ENCODE measurements at places on chromosomes 5 and 9.
A peak's percentile ranks its signal among the peaks of the same experiment; 100 is the strongest.

GRCh38 chr5:56026863-56027300, 32.1 kb upstream of the IL6ST start:
- DNase-seq = no peak

DNA sequence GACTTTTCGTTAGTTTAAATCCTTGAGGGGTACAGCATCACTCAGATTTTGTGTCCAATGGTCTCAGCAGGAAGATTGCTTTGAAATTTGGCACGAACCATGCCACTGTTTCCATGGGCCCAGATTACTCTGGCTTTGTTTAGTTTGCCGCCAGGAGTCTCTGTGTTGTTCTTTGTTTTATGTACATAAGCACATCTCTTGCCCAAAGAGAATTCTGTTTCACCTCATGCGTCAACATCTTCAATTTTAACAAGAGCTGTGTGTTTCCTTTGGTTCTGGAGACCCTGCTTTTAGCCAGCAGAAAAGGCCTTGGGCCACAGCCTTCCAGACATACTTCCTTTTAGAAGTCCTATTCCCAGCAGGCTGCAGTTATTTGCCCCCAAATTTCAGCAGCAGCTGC, 62.4 kb downstream of the TNPO1 start:
- no peak for DNase-seq

GRCh38 chr5:159978358-159978757, 30.6 kb upstream of the TTC1 start:
- DNase-seq = no peak

DNA sequence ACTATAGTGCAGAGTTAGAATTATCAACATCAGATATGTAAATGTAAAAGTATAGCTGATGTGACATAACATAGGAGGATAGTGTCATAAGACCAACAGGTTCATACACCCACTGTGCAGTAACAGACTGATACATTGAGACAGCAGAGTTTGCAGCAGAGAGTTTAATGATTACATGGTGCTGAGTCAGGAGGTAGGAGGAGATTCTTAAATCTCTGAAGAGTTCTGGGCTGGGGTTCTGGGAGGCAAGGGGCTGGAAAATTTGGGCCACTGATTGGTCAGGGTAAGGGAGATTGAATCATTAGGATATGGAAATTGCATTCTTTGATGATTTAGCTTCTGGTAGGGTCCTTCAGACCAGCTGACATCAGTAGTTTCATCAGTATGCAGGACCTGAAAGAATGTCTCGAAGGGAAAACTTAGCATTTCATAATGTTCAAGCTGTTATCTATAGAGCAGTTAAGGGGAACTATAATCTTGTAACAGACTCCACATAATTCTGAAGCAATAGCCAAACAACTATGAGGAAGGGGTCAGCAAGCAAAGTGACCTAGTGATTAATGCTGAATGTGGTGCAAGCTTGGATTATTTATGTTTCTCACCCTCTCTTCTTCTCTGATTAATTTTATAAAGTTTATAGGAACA, 35.6 kb downstream of the CCL28 start:
- DNase-seq = no peak

- no peak for DNase-seq
These were observed 137.7 kb downstream of the PRELID2 start for GRCh38 chr5:145697251-145697990.

DNA sequence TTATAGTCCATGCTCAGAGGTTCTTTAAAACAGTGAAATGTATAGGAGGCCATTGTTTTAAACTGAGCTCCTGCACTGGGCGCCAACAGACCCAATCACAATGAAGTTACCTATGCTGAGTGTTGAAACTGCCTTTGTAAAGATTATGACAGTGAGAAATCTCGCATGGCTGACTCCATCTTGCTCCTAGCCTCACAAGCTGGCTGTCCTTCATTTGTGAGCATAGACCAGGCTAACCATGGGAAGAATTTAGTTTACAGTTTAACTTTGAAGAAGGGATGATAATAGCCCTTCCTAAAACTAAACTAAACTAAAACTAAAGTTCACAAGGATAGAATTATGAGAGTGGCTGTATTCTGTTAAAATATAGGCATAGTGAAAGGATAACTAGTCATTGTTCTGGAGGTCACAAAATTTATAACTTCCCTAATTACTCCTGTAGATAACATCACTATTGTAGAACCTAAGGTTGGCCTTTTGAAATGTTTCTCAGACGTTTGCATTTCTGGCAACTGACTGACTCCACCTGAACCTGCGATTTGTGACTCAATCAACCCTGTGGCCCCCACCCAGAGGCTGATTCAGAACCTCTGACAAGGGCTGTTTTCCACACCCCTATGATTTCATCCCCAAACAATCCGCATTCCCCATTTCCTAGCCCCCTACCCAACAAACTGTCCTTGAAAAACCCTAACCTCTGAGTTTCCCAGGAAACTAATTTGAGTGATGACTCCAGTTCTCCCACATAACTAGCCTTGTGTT, 59.1 kb downstream of the HMHB1 start:
- no peak for DNase-seq

GRCh38 chr5:66442951-66443445, 153.2 kb upstream of the MAST4 start:
- no peak for DNase-seq

DNA sequence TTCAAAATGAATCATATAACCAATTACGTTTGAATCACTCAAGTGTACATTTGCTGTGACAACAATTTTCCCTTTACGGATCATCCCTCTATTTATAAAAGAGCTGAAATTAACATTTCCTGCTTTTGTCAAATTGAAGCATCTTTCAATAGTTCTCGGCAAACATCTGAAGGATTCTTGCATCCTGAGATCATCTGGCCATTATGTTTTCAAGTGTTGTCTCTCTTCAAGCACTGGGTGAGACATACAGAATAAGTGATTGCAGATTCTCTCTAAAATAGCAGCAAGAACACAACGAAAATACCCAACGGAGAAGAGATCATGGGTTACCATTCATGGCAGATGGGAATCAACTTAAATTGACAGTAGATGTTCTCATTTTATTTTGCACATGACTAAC, 283.4 kb upstream of the GRAMD2B start:
- DNase-seq = no peak

DNA sequence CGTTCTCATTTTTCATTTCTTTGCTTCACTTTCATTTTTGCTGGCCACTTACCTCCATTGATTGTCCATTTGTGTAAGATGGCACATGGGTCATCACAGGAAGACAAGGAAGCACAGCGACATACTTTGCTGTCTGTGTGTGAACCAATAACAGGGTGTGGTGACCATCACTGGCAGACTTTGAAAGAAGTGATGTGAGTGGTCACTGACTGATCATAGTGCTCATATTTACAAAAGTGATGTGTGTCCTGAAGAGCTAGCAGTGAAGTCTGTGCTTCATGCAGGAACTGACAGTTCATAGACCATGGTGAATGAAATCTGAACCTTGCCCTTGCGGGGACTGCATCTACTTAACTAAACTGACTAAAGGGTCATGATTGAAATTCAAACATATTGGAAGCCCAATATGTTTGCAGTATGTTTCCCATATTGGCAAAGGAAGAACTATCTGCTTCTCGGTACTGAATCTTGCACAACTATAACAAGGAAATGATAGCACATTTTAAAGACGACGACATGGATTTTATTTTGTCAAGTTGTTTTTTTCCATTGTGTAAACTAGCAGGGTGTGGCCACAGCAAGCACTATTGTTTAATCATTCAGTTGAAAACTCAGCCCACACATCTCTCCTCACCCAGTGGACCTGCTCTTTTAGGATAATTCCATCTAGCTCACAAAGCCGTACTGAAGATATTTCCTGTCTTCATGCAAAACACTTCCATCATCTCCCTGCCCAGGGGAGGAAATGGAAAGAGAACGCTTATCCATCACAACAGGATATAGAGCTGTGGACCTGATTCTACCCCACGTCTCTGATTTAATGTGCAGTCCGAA, 232.0 kb upstream of the ANKRD55 start:
- no peak for DNase-seq

GRCh38 chr9:83927591-83927990, 6.4 kb upstream of the KIF27 start:
- no peak for DNase-seq

GRCh38 chr5:180568914-180569313, 22.4 kb downstream of the SCGB3A1 start:
- DNase-seq = no peak

GRCh38 chr5:127967323-127967982, 116.1 kb upstream of the SLC12A2 start:
- DNase-seq = no peak

GRCh38 chr5:124287813-124288212, 458.6 kb downstream of the ZNF608 start:
- no peak for DNase-seq

- DNase-seq = no peak
These were observed 111.6 kb downstream of the PRELID2 start for GRCh38 chr5:145723516-145723915.

DNA sequence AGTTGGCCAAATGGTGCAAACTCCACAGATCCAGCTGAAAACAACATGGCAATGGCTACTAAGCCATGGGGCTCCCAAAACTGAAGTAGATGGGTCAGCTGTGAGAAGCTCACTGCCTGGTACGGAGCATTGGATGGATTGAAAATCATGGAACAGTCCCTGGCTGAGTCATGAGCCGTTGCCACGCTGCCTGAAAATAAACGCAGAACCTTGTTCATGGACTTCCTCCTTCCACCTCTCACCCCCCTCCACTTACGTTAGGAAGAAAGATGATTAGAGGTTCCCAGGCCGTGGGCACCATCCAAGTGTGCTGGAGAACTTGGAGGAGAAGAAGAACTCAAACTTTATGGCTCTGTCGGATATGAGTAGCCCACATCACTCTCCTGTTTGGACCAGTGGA, 6.8 kb upstream of the DIPK1B start:
- DNase-seq = no peak

- DNase-seq = peak; percentile 68
These were observed at the start of gene ITGA2 for GRCh38 chr5:52989025-52989780. Gene ITGA2 (plus strand): TSS chr5:52989352. CDS start chr5:52989469, 117 bp downstream.
